Panc1 (cell line): ENCODE measurements at places on chromosomes 11 and 22. TPM values are rescaled to one million over a fixed set of nuclear protein-coding genes. Genes with fewer than 3 reads are reported as not detected.

Gene TRIM6
- 53.8 TPM for total RNA-seq

Gene PLEKHA7
- total RNA-seq: 11.6 TPM

Gene CDHR5
- total RNA-seq: not detected

Gene SPINDOC
- total RNA-seq: 59.1 TPM

Gene CWF19L2
- 11.1 TPM for total RNA-seq

Gene PRR5L
- total RNA-seq: 0.36 TPM

Gene SERPING1
- total RNA-seq: 1.3 TPM

Gene GGT5
- 3.6 TPM for total RNA-seq

Gene DNAJC4
- total RNA-seq: 41.0 TPM

Gene PIWIL4
- 2.1 TPM for total RNA-seq

Gene SCGB2A2
- total RNA-seq: not detected

Gene MACROD1
- total RNA-seq: 16.8 TPM

Gene TRIM34
- total RNA-seq: 1.5 TPM

Gene OOSP4A
- not detected for total RNA-seq

Gene MMP7
- total RNA-seq: 2.7 TPM

Gene TUB
- total RNA-seq: 4.3 TPM

Gene GLB1L2
- 10.4 TPM for total RNA-seq

Gene TNNI2
- total RNA-seq: 0.46 TPM

Gene KCNK7
- total RNA-seq: 0.69 TPM

Gene CARD10
- total RNA-seq: 43.1 TPM

Gene CLTCL1
- 11.9 TPM for total RNA-seq

Gene TRMT2A
- total RNA-seq: 66.7 TPM

Gene ABTB2
- 22.7 TPM for total RNA-seq

Gene PYGM
- total RNA-seq: 0.39 TPM

Gene LRRN4CL
- total RNA-seq: 0.13 TPM

Gene ACRV1
- 0.26 TPM for total RNA-seq

Gene KCNQ1
- 1.0 TPM for total RNA-seq

Gene MRPL16
- total RNA-seq: 41.8 TPM

Gene SF3A1
- 176 TPM for total RNA-seq

Gene AMOTL1
- total RNA-seq: 16.0 TPM

Gene RAPSN
- 1.8 TPM for total RNA-seq

Gene BDNF
- total RNA-seq: 0.36 TPM

Gene NNMT
- total RNA-seq: 1.7 TPM

Gene GLYATL1B
- not detected for total RNA-seq

Gene CCDC134
- 16.7 TPM for total RNA-seq

Gene IGF2
- total RNA-seq: 14.5 TPM

Gene MAPK8IP2
- total RNA-seq: 38.4 TPM

Gene P2RX6
- total RNA-seq: 0.46 TPM

Gene VSTM5
- not detected for total RNA-seq

Gene ACR
- total RNA-seq: 0.21 TPM
